ENCODE measurements at places on chromosomes 4 and X.

GRCh38 chr4:173528378-173529321, 1.4 kb downstream of the HAND2 start:
- DNase-seq, result peak; percentile 20

DNA sequence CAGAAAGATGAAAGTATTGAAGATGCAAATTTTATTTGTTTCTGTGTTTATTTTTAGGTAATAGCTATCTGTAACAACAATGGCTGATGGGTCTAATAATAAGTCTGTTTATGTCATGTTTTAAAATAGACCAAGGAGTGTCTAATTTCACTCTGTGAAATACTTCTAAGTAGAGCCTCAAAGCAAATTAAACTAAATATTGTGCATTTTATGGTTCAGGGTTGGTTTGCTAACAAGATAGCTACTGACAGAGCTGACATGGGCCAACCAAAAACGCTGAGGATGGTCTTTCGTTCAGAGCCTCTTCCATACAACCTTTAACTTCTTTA, 437.6 kb upstream of the CTSO start:
- no peak for DNase-seq

- no peak for DNase-seq
Measured at GRCh38 chr4:113905301-113905700, 74.1 kb downstream of the ARSJ start.

DNA sequence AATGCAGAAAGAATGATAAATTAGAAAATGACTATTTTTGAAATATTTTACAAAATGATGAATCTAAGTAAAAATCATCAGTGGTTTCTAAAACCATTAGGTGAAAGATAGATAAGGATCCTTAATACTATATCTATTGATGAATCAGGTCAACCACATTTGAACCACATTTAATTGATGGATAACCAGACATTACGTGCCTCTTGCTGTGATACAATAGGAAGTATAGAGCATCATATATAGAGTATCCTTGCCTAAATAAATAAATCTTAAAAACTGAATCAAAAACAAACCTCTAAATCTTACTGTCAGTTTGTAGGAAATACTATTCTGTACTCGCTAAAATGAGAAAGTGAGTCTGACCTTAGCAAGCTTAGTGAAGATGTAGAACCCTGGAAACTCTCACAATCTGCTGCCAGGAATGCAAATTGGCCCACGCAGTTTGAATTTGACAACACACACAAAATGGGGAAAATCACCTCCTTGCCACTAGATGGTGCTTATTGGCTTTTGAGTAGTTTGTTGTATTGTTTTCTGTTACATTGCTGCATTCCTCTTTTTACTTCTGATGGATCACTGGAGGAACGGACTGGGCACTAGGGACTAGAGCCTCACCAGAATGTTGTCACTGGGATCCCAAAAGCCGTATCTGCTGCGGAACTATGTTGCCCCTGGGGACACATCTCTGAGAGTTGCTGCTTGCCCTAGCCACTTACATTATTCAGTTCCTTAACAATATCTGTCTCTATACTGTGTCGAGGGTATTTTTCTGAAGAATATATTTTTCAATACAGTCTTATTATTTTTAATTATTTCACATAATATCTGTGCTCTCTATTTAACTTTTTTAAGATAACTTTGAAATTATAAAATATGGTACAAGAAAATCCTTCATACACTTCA, 25.4 kb upstream of the SLAIN2 start:
- DNase-seq, result peak; percentile 21

DNA sequence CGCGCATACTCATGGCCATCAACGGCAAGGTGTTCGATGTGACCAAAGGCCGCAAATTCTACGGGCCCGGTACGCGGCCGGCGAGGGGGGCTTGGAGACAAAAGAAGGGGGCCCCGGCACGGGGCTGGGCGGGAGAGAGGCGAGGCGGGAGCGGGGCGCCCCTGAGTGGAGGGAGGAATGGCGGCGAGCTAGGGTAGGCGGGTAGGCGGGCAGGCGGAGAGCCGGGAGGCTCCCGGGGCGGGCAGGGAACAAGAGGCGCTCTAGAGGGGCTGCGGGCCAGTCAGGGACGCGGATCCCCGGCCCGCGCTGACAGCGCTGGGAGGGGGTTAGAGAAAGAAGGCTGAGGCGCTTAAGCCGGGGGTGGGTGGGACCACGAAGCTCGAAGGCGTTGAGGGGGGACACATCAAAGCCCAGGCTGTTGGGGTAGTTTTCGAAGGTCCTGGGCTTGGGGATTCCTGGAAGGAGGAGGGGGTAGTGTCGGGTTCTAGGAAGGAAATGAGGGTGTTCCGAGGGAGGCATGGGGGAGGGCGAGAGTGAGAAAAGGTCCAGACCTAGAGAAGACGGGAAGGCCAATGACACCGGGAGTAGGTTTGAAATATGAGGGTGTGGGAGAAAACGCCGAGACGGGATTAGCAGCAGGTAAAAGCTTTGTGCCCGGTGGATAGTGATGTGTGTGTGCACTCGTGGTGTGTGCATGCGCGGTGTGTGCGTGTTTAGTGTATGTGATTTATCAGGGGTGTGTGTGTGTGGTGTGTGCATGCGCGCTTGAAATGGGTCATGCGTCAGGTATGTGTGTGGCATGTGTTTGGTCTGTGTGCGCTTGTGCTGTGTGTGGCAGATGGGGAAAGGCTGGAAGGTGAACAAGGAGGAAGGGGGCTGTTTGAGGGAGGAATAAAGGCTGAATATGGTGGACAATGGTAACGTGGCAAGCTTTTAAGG, 807 bp downstream of the PGRMC1 start:
- DNase-seq, result peak; percentile 56

- no peak for DNase-seq
Measured at GRCh38 chrX:720825-721224, 90.2 kb downstream of the SHOX start.

DNA sequence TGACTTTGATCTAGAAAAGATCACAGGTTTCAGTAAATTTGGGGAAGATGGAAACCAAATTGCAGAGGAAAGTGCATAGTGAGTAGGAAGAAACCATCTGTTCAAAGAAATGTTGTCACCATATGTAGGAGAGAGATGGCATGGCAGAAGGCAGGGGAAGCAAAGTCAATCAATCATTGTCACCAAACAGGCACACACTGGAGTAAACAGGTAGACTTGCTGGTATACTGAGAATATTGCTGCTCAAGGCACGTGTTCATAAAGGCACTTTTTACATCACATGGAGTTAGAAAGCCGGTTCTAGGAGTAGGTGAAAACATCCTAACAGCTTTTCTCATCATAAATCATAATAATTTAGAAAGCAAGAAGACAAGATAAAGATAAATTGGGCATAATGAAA, 550.5 kb upstream of the FAT1 start:
- DNase-seq, result no peak

- no peak for DNase-seq
Measured at GRCh38 chrX:48761674-48762471, at the start of gene GLOD5. TSS of gene GLOD5 (plus strand) at chrX:48761747. CDS start at chrX:48761791, 44 bp downstream.

- no peak for DNase-seq
Measured at GRCh38 chr4:76108467-76109181, 34.1 kb downstream of the ART3 start.

- DNase-seq, result no peak
Measured at GRCh38 chrX:37746218-37746941, 33.5 kb upstream of the CYBB start.

DNA sequence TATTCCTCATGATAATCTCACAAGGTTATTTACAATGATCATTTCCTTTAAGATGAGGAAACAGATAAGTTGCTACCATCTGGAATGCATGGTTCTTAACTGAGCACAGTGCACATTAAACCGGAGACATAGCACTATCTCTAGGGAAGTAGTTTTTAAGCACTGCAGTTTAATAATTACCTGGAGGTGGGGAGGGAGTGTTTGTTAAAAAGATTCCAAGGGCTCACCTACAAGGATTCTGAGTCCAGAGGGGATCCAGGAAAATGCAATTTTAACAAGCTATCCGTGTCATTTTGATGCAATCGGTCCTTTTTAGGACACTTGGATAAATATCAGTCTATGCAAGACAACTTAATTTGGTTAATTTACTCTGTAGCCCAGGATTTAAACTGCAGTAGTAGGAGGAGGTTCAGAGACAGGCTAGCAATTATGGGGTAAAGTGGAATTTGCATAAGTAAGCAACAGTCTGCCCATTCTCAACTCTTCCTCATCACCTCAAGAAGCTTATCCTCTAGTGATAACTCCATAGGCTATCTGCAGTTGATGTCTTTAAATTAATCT, 2.8 kb upstream of the PDLIM5 start:
- no peak for DNase-seq

GRCh38 chrX:1914606-1915365, 299.9 kb downstream of the ASMT start:
- no peak for DNase-seq

DNA sequence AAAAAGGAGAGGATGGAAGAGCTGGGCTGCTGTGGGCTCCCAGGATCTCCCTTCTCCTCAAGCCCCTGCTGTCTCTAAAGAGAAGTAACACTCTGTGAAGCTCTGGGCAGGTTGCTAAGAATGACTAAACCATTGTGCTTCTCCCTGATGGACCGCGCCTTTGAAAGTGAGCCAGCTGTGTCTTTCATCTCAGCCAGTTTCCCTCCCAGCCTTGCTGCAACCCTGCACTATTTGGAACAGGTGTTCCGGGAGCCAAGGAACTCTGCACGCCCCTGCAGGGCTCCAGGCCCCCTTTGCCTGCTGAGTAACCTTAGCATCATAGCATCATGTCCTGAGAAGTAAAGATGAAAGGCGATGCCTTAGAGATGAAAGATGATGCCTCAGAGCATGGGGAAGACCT, 39.7 kb downstream of the SMIM20 start:
- DNase-seq, result peak; percentile 72

DNA sequence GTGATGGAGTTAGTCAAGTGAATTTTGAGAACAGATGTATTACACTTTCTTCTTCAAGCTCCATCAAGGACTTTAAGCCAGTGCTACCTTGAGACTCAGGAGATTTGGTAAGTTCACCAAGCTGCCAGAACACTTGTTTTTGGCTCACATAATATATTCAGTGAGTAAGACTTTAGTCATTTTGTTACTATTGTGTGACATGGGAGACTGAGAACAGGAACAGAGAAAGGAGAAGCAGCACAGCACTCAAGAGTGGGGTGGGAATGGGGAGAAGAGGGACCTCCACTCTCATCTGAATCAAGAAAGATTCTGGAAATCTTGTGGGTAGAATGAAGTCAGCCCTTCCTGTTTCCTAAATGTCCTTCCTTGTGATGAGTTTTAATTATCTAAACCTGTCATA, 87.3 kb upstream of the TET2 start:
- no peak for DNase-seq

DNA sequence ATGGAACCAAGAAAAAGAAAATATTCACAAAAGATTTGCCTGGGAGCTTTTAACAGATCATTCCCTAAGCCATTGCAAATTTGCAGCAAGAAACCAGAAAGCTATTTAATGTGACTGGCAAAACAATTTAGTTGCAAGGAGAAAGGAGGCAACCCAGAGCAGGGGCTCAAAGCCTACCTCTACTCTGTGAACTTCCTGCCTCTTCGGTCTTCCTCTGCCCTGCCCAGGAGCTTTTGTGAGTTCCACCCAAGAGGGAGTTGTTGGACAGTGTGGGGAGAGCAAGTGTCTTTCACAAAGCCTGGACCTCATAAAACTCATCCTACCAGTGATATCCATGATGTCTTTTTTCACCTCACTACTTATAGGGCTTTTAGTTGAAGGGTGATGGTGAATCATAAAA, 107.4 kb downstream of the AFF1 start:
- no peak for DNase-seq

- DNase-seq, result peak; percentile 30
Measured at GRCh38 chrX:119573840-119574393, 446 bp upstream of the UBE2A start.

DNA sequence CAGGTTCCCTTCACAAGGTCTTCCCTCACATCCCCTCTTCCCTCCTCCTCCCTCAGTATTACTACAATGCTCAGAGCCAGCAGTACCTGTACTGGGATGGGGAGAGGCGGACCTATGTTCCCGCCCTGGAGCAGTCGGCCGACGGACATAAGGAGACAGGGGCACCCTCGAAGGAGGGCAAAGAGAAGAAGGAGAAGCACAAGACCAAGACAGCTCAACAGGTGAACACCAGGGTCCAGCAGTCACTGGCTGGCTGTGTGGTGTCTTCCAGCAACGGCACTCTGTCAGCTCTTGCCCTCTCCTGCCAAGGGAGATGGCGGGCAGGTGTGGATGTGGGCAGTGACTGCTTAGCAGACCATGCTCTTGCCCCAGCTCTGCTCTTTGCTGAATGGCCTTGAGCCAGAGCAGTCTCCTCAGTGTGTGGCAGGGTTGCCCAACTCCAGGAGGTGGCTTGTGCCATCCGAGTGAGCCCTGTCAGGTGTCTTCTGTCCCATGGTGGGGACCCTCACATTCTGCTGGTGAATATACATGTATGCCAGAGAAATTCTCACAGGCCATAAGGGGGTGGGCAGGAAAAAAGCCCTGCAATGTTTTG, 11.4 kb upstream of the UBA1 start:
- no peak for DNase-seq

DNA sequence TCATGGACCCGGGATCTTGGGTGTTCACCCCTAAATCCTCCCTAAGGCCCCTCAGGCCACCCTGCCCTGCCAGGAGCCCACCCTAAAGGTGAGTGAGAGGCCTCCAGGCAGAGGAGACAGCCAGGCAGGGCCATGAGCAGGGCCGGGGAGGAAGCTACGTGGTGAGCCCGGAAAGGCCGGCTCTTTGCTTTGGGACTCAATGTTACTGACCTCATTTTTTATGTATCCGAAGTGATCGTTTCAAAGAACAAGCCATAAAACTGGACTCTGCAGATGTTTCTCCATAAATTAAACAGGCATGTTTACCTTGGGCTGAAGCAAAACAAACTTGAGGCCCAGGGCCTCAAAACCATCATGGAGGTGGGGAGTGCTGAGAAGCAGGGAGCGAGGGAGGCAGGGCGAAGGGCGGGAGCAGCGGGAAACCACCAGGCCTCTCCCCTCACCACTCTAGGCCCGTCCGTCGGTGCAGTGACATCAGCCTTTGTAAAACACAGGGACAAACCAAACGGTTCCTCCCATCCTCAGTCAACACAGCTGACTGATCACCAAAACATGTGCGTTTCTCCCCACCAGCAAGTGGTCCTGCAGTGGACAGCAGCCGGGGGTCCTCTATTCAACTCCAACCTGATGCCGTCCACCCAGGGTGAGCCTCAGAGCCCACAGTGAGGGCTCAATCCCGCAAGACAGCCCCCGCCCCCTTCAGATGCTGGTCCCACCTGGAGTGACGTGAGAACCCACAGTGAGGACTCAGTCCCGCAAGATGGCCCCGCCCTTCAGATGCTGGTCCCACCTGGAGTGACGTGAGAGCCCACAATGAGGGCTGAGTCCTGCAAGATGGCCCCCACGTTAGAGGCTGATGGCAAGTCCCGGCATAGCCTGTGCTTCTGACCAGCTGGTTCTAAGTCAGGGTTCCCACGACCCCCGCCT, 102.9 kb upstream of the LRPAP1 start:
- no peak for DNase-seq
